ENCODE measurements at places on chromosomes 3 and 15.

- no peak within 1 kb of the TSS for H3K4me3 ChIP-seq
- H3K27me3 ChIP-seq, result no peaks in the 10 kb centered on the region
- H3K4me1 ChIP-seq, result no peaks in the 10 kb centered on the region
- H3K36me3 ChIP-seq, result no peaks in the 10 kb centered on the region
- no peak within 1 kb of the TSS for H3K27ac ChIP-seq
Observed at GRCh38 chr3:109316162-109316730, at the start of gene DPPA2. Gene DPPA2 (minus strand): TSS chr3:109316517. CDS start chr3:109314542, 1,975 bp downstream.

GRCh38 chr15:34133511-34133910, 31.6 kb downstream of the PGBD4 start:
- no peaks in the 10 kb centered on the region for H3K27me3 ChIP-seq
- peaks cover 4% of the 10 kb centered on the region for H3K36me3 ChIP-seq
- H3K4me3 ChIP-seq, result no peak overlapping the region
- H3K27ac ChIP-seq, result no peak overlapping the region
- H3K4me1 ChIP-seq, result no peaks in the 10 kb centered on the region

DNA sequence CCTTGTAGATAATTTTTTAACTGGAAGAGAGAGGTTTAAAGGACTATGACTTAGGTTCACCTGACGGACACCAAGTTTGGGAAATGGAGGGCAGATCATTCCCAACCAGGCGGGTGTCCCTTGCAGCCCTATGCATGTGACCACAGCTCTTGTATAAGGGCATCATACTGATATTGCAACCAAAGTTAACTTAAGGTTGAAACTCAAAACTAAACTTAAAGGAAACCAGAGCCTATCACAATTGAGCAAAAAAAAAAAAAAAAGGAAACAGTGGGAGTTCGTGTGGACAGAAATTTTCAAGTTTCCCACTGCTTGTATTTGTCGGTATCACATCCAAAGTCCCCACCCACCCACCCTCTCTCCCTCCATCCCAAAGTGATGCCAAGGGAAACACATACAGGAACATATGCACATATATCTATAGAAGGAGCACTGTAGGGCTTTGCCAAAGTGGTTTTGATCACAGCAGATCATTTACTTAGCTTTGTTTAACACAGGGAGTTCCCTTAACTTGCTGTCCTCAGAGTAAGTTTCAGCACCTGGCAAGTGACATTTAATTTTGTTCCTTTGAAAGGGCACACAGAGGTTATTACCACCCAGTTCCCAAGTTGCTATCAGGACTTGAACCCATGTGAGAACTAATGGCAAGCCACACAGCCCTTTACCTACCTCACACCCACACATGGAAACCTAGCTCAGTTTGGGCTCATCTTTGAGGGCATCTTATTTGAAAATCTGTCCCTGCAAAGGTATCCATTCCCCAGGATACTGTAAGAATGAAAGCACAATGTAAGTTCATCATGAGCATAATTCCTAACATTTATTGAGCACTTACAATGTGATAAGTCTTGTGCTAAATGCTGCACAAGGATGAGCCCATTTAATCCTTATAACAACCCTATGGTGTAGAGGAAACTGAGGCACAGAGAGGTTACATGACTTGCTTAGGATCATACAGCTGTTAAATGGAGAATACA, 204.5 kb upstream of the CMC1 start:
- H3K4me1 ChIP-seq, result no peaks in the 10 kb centered on the region
- peaks cover 8% of the 10 kb centered on the region for H3K36me3 ChIP-seq
- no peak overlapping the region for H3K4me3 ChIP-seq
- H3K27ac ChIP-seq, result no peak overlapping the region

DNA sequence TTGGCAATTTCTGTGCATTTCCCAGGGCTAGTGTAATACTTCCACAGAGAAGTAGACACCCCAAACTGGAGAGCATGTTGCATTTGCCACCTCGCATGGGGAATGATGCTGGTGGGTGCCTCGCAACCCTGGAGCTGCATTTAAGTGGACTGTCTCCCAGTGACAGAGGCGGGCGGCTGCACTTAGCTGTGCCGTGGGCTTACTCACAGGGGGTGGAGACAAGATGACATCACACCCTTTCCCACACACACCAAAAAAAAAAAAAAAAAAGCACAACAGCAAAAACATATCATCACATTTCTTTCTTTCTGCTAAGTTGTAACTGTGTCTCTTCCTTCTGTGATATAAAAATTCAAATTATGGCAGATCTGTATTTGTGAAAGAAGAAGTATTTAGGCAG, at the start of gene ABI3BP:
Gene ABI3BP (minus strand): TSS at position 113 of the 400 bp plus-strand sequence. CDS start 37 bp downstream, at position 76.
- H3K27me3 ChIP-seq, result peaks cover 7% of the 10 kb centered on the region
- H3K27ac ChIP-seq, result no peak within 1 kb of the TSS
- peaks cover 3% of the 10 kb centered on the region for H3K4me1 ChIP-seq
- DNase-seq, result no peak

DNA sequence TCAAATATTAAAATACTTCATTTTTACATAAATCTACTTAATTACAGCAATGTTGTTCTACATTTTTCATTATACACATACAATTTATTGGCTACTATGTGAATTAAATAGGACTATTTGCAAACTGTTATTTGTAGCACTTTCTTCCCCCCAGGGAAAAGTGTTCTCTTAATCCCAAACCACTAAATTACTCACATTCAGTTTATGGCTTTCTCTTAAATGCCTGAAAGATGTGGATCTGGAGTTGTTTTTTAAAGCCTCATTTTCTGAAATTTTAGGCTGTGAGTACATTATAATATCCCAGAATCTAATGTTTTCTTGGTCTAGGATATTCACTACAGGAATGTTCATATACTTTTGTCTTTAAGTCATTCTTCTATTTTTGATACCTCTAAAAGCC, 32.7 kb downstream of the PRTG start:
- H3K4me1 ChIP-seq, result no peaks in the 10 kb centered on the region
- H3K36me3 ChIP-seq, result no peaks in the 10 kb centered on the region
- DNase-seq, result no peak
- H3K27ac ChIP-seq, result no peak overlapping the region

DNA sequence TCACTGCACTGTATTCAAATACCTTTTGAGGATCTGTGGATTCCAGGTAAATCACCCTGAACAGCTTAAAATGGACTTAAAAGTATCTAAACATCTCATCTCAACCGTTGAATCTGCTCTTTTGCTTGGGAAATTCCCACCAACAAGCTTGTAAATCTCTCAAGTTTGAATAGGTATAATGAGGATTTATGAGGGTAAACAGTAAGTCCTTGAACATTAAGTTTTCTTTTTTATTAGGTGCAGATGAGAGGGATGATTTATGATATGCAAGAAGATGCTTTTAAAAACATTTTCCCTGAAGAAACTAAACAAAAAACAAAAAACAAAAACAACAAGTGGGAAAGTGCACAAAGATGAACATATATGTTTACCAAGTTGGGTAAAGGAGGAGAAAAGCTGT, 290.6 kb downstream of the ROBO1 start:
- no peak for DNase-seq
- no peaks in the 10 kb centered on the region for H3K27me3 ChIP-seq
- no peaks in the 10 kb centered on the region for H3K4me1 ChIP-seq

GRCh38 chr3:181239441-181239840, 249.9 kb upstream of the DNAJC19 start:
- peaks cover 3% of the 10 kb centered on the region for H3K27me3 ChIP-seq
- no peak overlapping the region for H3K4me3 ChIP-seq
- no peaks in the 10 kb centered on the region for H3K4me1 ChIP-seq
- no peak for DNase-seq
- no peak overlapping the region for H3K27ac ChIP-seq

DNA sequence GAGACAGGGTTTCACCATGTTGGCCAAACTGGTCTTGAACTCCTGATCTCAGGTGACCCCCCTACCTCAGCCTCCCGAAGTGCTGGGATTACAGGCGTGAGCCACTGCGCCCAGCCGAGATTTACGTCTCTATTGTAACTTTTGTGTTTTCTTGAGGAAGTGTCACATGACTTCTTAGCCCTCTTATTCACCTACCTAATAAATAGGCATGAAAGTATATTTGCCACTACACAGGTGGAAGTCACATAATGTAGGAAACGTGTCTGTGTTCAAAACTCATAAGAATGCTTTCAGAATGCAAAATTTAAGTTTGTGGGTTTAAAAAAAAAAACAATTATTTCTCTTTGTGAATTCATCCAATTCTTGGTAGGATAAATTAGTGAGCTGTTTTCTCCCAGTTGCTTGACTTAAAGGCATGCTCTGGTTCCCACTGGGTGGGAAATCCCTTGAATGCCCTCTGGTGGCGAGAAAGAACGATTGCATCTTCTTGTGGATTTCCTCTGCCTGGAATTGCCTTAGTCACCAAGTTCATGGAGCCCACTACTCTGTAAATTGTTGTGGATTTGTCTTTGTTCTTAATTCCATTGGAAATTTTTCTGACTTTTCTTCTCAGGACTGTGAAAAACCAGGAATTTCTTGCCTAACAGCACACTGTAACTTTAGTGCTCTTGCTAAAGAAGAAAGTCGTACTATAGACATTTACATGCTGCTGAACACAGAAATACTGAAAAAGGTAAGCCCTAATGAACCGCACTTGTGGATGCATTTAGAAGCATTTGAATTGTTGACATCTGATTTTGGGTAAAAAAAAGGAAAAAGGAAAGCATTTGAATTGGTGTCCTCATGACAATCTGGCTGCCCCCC, 82.2 kb upstream of the CTDSPL start:
- peak; percentile 20 for DNase-seq
- no peaks in the 10 kb centered on the region for H3K27me3 ChIP-seq
- H3K27ac ChIP-seq, result no peak overlapping the region
- H3K4me3 ChIP-seq, result no peak overlapping the region
- no peaks in the 10 kb centered on the region for H3K36me3 ChIP-seq

DNA sequence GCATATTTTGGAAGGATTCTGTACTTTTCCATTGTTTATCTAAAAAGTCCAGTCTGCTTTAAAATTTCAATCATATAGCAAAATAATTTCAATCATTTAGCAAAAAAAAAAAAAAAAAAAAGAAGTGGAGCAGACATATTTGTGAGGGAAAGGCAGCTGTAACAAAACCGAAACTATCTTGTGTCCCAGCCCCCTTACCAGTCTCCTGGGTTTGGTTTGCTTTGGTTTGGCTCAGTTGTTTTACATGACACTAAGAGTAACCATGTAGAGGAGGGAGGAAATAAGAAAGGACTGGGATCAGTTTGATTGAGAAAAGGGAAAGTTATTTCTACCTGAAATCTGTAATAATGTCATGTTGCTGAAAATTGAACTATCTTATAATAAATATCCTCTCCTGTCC, 158.8 kb upstream of the GADL1 start:
- H3K36me3 ChIP-seq, result peaks cover 19% of the 10 kb centered on the region
- H3K27me3 ChIP-seq, result no peaks in the 10 kb centered on the region
- no peak overlapping the region for H3K27ac ChIP-seq
- H3K4me3 ChIP-seq, result no peak overlapping the region
- no peaks in the 10 kb centered on the region for H3K4me1 ChIP-seq

DNA sequence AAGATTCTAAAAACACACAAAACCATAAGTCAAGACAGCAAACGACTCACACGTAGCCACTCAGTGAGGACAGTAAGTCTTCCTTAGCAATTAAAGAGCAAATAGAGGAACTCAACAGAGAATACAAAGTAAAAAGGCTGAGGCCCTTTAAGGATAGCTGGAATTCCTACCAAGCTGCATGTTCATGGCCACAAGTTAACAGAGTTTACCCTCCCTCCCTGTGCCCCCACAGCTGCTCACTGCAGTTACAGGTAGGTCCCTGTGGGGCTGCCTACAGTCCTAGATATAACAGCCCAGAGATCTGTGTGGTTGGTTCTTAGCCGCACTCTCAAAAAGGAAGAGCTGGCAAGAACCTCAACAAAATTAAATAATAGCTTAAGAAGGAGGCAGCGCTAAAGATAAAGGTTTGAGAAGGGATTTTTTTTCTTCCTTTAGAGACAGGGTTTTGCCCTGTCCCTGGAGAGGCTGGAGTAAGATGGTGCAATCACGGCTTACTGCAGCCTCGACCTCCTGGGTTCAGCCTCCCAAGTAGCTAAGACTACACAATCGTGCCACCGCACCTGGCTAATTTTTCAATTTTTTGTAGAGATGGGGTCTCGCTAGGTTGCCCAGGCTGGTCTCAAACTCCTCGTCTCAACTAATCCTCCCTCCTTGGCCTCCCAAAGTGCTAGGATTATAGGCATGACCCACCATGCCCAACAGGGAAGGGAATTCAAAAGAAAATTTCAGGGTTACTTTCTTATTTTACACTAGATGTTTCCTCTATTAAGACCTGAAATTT, 19.3 kb downstream of the SFMBT1 start:
- H3K36me3 ChIP-seq, result no peaks in the 10 kb centered on the region
- no peak overlapping the region for H3K4me3 ChIP-seq
- H3K27ac ChIP-seq, result no peak overlapping the region
- peaks cover 65% of the 10 kb centered on the region for H3K4me1 ChIP-seq
- DNase-seq, result no peak

- no peaks in the 10 kb centered on the region for H3K36me3 ChIP-seq
- H3K4me3 ChIP-seq, result no peak overlapping the region
- no peaks in the 10 kb centered on the region for H3K4me1 ChIP-seq
- H3K27me3 ChIP-seq, result peaks cover 4% of the 10 kb centered on the region
- no peak overlapping the region for H3K27ac ChIP-seq
- no peak for DNase-seq
Observed at GRCh38 chr3:158057666-158058065, 48.6 kb downstream of the SHOX2 start.

DNA sequence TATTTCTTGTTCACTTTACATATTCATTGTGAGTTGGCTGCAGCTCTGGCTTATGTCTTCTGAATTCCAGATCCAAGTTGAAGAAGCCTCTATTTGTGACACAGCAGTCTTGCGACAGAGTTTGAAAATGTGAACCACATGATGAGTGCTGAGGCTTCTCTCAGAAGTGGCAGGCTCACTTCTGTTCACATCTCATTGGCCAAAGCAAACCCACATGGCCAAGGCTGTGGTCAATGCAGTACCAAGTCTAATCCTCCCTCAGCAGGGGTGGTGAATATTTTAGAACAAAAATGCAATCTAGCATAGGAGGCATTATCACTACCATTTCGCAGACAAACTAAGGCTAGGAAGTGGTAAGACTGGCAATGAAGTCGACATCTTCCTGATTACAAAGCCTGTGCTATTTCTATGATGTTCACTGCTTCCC, 45.2 kb downstream of the CDCP1 start:
- no peak overlapping the region for H3K4me3 ChIP-seq
- no peaks in the 10 kb centered on the region for H3K36me3 ChIP-seq
- H3K27me3 ChIP-seq, result peaks cover 33% of the 10 kb centered on the region
- peaks cover 34% of the 10 kb centered on the region for H3K4me1 ChIP-seq
- no peak overlapping the region for H3K27ac ChIP-seq

DNA sequence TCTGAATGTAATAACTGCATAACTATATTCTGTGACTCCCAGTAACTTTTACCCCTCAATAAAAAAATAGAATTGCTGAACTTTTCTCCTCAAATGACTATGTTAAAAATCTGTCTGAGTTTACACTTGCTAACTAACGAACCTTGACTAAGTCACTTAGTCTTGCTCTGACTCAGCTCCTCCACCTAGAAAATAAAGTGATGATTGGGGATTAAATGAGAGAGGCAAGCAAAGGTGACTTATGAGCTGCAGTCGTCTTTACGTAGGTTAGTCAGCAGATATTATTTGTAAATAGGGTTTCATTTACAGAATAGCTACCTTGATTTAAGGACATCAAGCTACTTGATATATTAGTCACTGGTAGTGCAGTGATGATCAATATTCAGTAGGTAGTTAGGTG, 476.9 kb downstream of the MECOM start:
- H3K27me3 ChIP-seq, result no peaks in the 10 kb centered on the region
- H3K27ac ChIP-seq, result no peak overlapping the region
- H3K4me1 ChIP-seq, result no peaks in the 10 kb centered on the region
- H3K4me3 ChIP-seq, result no peak overlapping the region
- no peaks in the 10 kb centered on the region for H3K36me3 ChIP-seq
